CD4-positive, alpha-beta T cell treated with Interleukin-15 for 1 hour (primary cell): ENCODE measurements at places on chromosomes 2 and 18.

DNA sequence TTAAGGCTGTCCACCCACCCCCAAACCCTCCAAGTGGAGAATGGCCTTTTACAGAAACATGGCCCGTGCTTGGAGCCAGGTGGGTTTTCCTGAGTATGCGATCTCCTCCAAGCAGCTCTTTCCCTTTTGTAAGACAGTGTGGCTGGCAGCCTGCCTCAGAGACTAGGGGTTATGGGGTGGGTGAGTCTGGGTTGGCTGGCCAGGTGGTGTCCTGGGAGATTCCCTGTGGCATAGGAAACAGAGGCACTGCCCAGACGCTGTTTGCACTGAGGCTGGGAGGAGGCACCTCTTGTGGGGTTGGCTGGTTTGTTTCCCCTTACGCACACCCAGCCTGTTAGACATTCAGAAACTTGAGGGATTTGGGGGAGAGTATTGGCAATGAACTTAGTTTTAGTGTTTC lies 82.3 kb upstream of the MCFD2 start:
- no peak for DNase-seq

DNA sequence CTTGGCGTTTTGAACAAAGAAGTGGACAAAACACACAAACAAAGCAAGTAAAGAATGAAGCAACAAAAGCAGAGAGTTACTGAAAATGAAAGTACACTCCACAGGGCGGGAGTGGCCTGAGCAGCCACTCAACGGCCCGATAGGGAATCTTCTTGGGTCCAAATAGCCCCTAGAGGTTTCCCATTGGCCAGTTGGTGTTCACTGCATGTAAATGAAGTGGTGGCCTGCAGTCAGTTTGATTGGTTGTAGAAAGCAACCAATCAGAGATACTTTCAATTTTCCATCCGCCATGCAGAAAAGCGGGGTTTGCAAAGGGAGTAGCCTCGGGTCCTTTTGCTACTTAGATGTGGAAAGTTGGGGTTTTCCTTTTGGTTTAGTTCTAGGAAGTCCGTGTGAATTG lies 31.6 kb downstream of the CYBRD1 start:
- no peak for DNase-seq

- peak; percentile 81 for DNase-seq
Observed at GRCh38 chr2:105802587-105802986, 57.9 kb downstream of the NCK2 start.

DNA sequence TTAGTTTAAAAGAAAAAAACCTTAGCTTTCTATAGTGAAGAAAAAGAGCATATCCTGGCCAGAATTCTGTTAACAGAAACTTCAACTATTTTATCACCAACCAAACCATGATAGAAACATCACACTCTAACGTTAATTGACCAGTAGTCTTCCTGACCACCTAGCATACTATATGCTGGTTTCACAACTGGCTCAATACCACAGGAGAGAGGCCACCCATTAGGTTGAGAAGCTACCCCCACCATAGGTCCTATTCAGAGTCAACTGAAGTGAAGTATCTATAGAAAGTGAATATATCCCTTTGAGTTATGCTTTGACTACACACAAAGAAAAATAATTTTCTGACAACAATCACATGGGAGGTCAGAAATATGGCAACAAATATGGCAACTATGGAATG lies 85.2 kb upstream of the STK17B start:
- no peak for DNase-seq

DNA sequence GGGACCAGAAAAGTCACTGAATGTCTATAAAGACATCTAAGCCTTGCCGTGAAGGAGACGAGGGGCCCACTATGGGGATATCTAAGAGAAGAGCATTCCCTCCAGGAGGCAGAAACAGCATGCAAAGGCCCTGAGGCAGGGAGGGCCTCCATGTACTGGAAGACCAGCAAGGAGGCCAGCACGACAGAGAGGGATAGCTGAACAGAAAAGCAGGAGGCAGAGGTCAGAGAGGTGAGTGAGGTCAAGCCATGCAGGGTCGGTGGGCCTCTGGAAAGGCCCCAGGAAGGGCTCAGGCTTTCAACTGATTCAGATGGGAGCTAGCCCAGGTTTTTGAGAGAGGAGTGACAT lies 5.7 kb downstream of the TRABD2A start:
- no peak for DNase-seq
